Osteocyte (in vitro differentiated cells): ENCODE measurements at places on chromosomes 5 and 9. TPM values are rescaled to one million over a fixed set of nuclear protein-coding genes. Genes with fewer than 3 reads are reported as not detected.

- DNase-seq, result no peak
Observed at GRCh38 chr5:142156839-142157463, 48.4 kb downstream of the NDFIP1 start.

DNA sequence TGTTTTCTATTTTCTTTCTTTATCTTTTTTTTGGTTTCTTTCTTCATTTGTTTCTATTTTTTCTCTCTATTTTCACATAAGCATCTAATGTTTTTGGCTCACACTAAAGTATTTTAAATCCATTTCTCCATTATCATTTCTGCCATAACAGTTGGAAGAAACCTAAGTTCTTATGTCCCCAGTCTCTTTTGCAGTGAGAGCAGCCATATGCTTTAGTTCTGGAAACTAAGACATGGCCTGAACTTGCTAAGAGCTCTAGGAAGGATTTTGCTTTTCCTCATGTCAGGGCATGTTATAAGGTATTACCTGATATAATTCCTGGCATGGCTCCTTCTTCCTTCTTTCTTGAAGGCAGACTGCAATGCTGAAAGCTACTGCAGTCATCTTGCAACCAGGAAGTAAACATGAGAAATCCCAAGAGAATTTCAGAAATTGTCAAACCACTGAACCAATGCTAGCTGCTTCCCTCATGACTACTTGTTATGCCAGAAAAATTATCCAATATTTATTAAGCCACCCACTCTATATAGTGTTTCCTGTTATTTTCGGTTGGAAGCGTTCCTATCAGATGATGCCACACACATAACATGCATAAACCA, 171.1 kb downstream of the TAF11L14 start:
- no peak for DNase-seq

DNA sequence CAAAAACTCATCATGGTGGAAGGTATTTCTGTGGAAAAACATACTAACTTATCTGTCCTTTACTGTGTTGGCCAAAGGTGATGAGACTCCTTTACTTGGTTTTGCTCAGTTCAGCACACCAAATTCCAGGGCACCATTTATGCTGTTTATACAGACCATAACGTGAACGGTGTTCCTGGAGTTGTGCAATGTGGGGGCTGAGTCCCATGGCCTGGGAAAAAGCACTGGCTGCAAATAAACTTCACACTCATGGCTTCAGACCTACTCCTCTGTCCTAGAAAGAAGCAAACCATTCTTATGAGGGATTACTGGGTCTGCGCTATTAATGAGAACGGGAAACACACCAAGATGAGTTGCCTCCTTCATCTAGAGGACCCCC, 10.4 kb downstream of the FREM1 start:
- no peak for DNase-seq

GRCh38 chr9:38092200-38092524, 23.1 kb upstream of the SHB start:
- no peak for DNase-seq

DNA sequence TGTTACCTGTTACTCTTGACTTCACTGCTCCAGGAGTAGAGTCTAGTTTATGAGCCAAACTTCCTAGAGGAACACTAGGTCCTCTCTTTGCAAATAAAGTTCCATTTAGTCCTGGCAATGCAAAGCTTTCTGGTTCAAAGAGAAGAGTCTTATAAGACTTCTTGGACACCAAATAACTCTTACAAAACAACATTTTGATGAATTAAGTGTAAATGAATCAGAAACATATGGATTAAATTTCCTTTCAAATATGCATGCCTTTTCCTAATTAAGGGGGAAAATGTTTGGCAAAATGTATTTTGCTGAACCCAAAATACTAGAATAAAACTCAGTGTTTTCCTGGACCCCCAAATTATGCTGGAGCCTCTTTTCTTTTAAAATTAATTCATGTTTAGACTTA, 388.0 kb downstream of the FGF10 start:
- no peak for DNase-seq

NPDC1 gene
- total RNA-seq, result 84.4 and 91.0 TPM in 2 replicates

DNA sequence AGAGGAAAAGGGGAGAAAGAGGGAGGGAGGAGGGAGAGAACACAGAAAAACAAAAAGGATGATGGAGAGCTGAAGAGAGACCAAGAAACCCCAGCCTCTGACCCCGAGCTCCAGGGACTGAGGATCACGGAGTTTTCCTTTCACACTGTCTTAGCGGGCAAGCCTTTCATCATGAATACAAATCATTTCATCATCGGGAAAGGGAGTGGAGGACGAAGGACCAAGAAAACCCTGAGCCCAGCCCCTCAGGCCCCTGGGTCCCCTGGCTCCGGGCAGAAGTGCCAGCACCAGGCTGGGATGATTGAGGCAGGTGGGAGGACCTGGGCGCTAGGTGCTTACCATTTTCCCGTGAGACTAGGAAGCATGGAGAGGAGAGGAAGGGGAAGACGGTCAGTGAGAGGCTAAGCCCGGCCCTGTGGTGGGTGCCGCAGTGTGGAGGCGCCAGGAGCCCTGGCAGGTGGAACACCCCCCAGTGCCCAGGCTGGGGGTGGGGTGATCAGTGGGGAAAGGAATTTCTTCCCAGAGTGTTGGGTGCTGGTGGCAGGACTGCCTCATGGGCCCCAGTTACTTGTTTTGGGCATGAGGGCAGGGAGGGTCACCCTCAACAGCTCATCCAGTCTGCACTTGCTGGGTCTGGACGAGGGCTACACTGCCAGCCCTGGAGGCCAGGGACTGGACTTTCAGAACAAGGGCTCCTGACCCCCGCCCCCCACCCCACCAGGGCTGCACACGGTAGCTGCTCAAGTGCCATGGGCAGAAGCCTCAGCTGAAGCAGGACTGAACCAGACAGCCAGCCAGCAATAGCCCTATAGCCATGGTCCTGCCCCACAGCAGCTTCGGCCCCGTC, 49.0 kb upstream of the SARDH start:
- DNase-seq, result no peak

TMEM174 gene
- total RNA-seq, result not detected in 2 replicates

ALDH1A1 gene
- not detected in 2 replicates for total RNA-seq

GDA gene
- total RNA-seq, result not detected in 2 replicates

DNA sequence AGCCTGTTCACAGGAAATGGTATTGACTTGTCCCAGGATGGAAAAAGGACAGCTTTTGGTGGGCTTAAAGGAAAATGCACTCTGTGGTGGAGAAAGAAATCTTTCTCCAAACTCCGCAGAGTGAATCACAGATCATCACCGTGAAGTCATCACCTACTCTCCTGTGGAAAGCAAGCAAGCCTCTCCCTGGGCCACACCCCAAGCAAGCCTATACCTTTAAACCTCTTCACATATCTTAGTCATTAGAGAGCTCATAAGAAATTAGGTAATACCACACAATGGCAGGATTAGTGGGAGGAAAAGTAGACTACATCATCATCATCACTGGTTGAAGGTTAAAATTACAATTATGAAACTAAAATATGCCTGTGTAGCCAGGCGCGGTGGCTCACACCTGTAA, 23.2 kb downstream of the TLE1 start:
- no peak for DNase-seq

CDHR2 gene
- 0.34 and 0.43 TPM in 2 replicates for total RNA-seq

DNA sequence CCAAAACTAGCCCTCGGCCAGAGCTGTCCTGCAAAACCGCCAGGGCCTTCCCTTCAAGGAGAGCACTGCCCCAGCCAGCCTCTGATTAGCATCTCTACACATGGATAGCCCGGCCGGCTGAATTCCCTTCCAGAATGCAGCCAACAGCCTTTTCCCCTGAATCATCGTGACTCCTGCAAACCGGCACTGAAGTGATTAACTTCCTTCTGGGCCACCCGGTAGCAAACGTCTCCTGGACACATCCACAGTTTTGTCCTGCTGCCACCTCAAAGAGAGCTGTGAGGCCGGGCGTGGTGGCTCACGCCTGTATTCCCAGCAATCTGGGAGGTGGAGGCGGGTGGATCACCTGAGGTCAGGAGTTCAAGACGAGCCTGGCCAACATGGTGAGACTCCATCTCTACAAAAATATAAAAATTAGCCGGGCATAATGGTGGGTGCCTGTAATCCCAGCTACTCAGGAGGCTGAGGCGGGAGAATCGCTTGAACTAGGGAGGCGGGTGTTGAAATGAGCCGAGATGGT, 21.1 kb upstream of the EEIG1 start:
- no peak for DNase-seq
